Fibroblast of skin of left biceps (primary cell): ENCODE measurements at places on chromosomes 3 and 15.
A peak's percentile ranks its signal among the peaks of the same experiment; 100 is the strongest.

DNA sequence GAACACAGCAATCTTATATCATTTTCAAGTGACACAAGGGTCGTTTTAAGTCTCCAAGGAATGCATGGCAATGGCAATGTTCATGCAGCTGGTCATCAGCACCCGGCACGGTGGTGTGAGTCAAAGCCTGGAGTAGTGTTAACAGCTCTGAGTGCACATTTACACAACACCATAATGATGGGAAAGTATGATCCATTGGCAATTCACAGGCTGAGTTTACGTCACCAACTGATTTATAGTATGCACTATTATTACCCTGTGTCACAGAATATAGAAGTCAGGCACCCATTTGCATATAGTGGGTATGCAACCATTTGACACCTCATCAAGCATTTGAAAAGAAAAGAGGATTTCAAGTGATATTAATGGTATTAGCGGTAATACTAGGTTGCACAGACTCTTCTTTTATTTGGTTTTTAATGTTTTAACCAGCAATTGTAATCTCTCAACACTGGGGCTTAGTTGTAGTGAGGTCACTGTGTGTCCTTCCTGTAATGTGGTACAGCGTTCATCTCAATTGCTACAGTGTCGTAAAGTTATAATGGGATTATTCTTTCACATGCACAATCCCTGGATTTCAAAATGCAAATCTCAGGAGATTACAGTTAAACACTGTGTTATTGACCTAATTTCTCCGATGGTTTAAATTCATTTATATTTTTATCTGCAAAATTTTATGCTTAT lies 113.8 kb downstream of the C3orf38 start:
- DNase-seq = no peak

- no peak for DNase-seq
Observed at GRCh38 chr15:47844437-47844836, 127.1 kb downstream of the SEMA6D start.

GRCh38 chr3:100316641-100317069 lies 17.9 kb upstream of the NIT2 start:
- no peak for DNase-seq

DNA sequence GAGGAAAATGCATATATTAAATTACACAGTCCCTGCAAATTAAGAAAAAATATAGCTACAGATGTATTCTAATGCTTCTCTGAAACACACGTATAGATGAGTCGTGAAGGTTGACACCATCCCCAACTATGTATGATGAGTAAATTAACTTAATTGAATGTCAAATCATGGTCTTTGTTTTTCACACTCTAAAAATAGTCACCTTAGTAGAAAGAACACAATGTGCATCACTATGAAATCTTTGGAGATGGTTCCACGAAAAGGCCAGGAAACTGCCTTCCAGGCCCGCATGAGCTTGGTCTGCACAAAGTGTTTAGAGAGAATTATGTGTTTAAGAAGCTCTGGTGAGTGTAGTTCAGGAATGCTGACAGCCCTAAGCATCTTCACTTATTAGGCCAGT lies 313.4 kb upstream of the IL12A start:
- DNase-seq = no peak

- DNase-seq = no peak
Observed at GRCh38 chr15:23853286-23853685, 166.2 kb upstream of the NDN start.

- DNase-seq = no peak
Observed at GRCh38 chr3:52200981-52201679, 3.2 kb downstream of the ALAS1 start.

- DNase-seq = no peak
Observed at GRCh38 chr3:148878095-148878494, 13.0 kb downstream of the CPA3 start.

- DNase-seq = no peak
Observed at GRCh38 chr3:74268753-74269152, 345.7 kb downstream of the CNTN3 start.

DNA sequence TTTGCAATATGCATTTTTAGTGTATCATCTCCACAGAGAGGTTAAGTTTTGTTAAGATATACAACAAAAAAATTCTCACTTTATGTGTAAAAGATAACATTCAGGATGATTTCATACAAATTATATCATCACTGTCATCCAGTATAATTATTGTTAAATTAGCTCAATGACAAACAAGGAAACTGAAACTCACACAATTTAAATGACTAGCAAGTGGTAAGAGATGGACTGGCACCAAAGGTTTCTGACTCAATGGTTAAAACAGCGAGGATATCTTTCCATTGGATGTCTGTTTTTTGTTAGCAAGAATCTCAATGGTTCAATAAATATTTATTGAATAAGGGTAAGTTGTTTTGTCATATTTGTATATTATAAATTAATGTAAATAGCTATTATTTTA lies 22.6 kb downstream of the CIP2A start:
- no peak for DNase-seq

DNA sequence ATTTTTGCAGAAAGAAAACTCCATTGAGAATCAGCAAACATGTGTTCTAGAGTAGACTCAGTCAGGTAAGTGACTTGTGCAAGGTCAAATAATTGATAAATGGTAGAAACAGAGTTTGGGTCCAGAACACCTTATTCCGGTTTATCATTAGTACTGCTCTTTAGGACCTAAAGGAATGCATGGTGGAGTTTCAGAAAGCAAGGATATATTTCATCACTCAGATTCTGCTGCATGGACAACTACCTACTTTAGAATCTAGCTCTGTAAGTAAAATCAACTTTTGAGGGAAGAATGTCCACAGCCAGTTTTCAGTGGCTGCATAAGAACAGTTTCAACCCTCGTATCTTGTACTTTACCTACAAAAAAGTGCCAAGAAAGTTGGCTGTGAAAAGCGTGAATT lies 43.6 kb downstream of the TIMP4 start:
- DNase-seq = no peak

DNA sequence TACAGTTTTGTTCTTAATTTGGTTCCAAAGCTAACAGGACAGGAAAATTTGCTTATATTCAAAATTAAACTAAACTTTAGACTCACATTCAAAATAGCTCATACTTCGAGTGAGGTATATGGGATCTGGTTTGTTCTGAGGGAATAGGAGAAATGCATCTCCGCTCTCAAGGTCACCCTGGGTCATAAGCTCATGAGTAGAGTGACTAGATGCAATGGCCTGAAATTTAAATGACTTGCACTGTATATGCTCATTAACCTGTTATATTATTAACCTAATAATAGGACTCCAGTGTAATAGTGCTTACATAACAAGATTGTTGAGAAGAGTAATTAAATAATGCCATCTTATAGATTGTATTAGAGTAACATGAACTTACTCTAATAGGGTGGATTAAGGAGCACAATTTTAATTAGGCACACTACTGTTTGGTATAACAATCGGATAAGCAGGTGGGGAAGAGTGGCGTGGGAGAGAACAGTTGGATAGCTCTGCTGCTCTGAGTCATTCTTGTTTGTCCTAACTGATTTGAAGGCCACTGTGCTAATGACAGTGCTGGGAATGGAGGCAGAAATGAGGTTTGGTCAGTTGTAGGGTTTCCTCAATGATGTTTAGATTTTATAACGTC lies 5.2 kb downstream of the NKTR start:
- no peak for DNase-seq

- DNase-seq = no peak
Observed at GRCh38 chr3:72177075-72178050, 392.4 kb upstream of the PROK2 start.

DNA sequence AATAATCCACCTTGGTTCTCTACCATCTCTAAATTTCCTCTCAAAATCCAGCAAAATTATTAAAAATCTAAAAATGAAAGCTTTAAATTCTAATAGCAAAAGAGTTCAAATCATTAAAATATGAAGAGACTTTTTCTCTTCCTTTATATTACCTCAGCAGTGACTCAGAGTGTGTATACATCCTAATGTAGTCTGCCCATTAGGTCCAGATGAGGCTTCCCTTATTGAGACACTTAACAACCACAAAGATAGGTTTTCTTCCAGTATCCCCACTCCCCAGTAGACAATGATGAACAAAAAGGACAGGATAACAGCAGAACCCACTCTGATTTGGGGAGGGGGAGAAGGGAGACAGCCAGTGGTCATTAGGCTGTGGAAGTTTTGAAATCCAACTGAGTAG lies 61.5 kb upstream of the DCBLD2 start:
- DNase-seq = no peak

GRCh38 chr3:3739330-3740060 lies 59.7 kb upstream of the LRRN1 start:
- DNase-seq = no peak

DNA sequence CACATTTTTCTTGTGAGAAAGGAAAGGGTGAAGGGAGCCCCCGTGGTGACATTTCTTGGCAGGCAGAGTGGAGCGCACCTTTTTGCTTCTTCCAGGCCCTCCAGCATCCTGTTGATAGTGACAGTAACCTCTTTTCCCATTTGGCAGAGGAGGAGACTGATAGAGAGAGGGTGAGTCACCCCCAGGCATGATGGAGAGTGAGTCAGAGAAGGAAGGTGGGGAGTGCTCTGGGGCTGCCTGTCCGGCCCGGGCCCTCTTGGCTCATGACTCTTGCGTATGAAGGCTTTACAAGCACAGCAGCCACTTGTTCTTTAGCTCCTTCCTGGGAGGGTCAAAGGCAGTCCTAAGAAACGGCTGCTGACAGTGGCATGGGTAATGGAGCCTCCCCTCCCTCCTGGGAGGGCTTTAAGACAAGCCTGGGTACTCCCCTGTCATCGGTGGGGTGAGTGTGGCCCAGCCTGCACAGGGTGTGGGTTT lies 16.0 kb downstream of the ANKRD63 start:
- DNase-seq = peak; percentile 61

DNA sequence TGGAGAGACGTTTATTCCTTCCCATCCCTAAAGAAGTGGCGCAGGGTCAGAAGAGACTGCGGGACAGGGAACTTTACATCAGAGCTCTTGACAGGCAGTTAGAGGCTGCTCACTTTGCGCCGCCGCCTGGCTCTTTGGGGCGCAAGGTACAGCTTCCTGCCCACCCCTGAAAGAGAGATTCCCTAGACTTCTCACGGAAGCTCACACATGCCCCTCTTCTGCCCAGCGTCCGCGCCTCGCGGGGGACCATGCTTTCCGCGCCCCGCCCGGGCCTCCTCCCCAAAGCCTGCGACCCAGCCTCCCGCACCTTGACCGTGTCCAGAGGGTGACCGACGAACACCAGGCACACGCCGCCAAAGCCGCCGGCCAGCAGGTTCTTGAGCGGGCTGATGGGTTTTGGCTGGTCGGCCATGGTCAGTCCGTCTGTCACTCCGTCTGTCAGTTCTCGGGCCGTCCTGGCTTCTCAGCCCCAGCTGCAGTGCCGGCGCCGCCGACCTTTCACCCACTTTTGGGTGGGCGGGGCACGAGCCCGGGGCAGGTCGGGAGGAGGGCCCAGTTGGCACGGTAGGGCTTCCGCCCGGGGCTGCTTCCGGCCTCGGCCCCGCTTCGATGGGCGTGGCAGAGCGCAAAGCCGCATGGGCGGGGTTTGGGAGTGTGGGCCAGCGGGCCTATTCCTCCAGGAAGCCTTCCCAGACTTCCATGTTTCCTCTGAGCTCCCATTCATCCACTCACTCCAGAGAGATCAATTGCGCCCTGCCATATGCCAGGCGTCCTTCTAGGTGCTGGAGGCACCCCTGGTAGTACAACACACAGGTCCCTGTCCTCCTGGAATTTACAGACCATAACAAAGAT lies at the start of gene SLC25A20:
Gene SLC25A20 (minus strand): TSS at position 500 of the 852 bp plus-strand sequence. CDS start 88 bp downstream, at position 412.
- peak; percentile 39 for DNase-seq

DNA sequence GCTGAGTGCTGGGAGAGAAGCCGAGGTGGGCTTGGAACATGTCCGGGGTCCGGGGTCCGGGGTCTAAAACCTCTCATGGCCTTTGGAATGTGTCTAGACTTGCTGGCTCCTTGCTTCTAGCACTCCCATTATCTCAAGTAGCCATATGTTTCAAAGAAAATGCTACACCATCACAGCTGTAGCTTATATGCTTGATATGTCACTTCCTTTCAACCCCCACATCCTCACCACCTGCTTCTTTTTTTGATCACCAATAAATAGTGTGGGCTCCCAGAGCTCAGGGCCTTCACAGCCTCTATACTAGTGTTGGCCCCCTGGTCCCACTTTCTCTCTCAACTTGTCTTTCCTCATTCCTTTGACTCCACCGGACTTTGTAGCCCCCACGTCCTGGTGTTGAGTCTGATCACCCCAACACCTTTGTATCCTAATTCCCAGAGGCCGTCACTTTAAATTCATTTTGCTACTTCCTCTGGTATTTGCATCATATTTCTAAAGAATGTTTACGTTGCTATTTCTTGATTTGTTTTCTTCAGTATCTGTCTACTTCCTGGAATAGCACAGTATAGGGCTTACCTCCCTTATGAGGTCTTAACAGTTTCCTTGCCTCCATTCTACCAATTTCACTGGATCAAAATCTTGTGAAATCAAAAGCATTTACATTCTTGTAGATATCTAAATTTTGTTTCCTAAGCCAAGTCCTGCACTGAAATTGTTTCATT lies 71.9 kb upstream of the CHRNB4 start:
- DNase-seq = no peak

GRCh38 chr15:45458746-45459403 lies 63.7 kb downstream of the SLC30A4 start:
- peak; percentile 7 for DNase-seq

- no peak for DNase-seq
Observed at GRCh38 chr3:5951026-5951425, 763.5 kb downstream of the EDEM1 start.

DNA sequence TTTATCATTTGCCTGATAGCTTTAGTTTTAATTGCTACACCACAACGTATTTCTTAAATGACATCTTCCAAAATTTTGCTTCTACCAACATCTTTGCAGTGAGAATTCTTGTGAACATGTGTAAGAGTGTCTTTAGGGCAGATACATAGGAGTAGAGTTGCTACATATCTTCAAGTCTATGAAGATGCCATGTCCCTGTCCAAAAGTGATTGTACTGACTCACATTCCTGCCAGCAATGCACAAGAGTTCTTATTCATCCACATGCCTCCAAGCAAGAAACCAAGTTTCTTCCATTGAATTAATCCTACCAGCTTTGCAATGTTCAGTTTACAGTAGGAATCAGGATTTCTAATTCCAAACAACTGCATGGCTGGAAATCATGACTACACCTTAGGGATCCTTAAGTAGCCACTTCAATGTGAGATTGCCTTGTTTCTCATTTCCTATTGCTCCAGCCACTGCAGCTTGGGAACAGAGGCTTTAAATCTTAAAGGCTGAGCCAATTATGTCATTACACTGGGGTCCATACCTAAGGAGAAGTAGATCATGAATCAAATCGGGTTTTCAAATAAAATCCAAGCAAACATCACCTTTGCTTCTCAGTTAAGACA lies 44.5 kb downstream of the BCL2L10 start:
- no peak for DNase-seq

DNA sequence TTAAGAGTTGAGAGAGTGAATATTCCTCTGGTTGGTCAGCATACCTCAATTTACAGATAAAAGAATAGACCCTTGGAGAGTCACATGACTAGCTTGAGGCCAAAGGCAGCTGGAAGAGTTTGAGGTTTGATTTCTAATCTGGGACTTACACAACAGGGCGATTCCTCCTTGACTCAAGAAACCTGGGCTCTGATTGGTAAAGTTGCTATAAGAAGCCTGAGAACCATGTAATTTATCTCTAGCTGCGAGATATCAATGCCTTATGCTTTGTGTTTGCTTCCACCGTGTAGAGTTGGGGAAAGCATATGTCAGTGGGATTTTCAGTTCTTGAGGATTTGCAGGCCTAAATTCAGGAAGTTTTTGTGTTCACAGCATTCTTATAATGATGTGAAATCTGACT lies 206.0 kb downstream of the KLHL25 start:
- no peak for DNase-seq

GRCh38 chr15:45162771-45163507 lies 24.8 kb downstream of the SHF start:
- peak; percentile 28 for DNase-seq

GRCh38 chr3:151434151-151434890 lies 26.5 kb downstream of the IGSF10 start:
- peak; percentile 62 for DNase-seq

- DNase-seq = no peak
Observed at GRCh38 chr15:33846862-33847261, 121.4 kb upstream of the CHRM5 start.
